ENCODE measurements at places on chromosomes 1 and 21.

DNA sequence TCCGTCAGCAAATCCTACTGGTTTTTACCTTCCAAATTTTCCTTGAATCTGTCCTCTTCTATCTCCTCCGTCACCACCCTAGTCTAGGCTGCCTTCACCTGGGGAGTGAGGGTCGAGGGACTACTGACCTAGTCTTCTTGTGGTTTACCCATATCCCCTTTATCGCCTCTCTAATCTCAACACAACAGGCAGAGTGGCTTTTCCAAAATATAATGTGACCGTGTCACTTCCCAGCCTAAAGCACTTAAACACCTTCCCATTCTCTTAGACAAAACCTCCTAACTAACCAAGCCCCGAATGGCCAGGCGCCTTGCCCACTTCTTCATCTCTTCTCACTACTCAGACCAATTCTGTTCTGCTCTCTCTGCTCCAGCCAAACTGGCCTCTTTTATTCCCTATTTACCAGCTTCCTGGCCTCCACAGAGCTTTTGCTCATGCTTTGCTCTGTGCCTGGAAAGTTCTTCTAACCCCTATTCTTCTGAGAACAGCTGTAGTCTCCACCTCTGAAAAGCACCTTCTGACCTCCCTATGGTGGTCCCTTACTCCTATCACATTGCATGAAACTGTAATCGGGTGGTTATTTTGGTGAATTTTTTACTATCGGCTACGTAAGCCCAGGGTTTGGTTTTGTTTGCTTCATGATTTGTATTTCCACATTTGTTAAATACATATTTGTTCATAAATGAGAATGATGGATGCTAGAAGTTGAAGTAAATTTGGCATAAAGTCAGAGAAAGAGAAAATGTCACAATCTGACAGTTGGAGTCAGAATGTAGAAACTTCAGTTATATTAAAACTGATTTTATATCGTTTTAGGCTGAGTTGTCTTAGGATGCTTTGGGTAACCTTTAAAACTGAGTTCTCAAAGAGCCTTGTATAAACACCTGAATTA lies 1.2 kb upstream of the NBPF1 start:
- no peak for DNase-seq

- DNase-seq = no peak
Observed at GRCh38 chr1:8465013-8465412, 147.1 kb downstream of the SLC45A1 start.

DNA sequence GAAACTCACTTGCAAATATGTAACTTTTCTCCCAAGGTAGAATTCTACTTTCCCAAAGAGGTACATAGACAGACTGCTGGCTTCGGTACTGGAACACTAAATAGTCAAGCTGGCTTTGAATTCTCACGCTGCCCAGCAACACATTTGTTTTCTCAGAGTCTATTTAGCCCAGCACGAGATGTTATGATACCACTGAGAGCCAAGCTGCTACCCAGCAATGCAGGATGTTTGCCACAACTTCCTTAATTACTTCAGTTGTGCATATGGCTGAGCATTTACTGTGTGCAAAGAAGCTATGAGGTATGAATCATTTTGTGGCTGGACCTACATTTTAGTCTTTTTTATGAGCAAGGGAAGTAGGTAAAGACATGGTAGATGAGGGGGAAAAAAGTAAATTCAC lies 793.2 kb downstream of the PLA2G4A start:
- no peak for DNase-seq

GRCh38 chr1:227738820-227739219 lies 3.6 kb downstream of the SNAP47 start:
- DNase-seq = no peak

DNA sequence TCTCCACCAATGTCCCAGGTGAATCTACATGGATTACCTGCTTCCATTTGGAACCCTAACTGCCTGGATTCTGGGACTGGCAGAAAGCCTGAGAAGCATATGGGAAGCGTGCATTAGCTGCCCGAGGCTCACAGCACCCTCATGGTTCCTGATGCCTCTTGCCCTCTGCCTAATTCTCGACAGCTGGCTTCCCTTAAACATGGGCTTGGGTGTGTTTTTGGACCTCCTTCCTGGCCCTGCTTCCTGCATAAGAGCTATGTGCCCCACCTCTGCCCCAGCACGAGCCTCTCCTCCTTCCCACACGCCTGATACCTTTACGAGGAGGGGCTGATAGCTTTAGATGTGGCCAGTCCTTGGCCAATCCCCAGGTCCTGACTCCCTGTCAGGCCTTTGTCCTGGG lies 152.4 kb upstream of the HMGB4 start:
- DNase-seq = no peak

DNA sequence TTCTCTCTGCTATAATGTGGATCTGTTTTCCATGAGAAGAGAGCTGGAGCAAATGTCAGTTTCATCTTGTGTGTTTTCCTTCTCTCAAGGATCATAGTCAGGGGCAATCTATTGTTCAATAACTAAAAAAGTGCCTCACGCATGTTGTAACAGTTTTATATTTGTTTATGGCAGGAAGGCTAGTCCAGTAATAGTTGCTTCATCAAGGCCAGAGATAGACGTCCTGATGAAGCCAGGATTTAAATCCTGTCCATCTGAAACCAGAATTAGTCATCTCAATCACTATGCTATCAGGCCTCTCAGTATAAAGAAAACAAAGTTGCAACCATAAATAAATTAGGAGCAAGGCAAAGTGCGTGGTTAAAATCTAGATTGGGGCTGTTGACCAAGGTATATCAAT lies 30.2 kb upstream of the DUSP10 start:
- DNase-seq = no peak

DNA sequence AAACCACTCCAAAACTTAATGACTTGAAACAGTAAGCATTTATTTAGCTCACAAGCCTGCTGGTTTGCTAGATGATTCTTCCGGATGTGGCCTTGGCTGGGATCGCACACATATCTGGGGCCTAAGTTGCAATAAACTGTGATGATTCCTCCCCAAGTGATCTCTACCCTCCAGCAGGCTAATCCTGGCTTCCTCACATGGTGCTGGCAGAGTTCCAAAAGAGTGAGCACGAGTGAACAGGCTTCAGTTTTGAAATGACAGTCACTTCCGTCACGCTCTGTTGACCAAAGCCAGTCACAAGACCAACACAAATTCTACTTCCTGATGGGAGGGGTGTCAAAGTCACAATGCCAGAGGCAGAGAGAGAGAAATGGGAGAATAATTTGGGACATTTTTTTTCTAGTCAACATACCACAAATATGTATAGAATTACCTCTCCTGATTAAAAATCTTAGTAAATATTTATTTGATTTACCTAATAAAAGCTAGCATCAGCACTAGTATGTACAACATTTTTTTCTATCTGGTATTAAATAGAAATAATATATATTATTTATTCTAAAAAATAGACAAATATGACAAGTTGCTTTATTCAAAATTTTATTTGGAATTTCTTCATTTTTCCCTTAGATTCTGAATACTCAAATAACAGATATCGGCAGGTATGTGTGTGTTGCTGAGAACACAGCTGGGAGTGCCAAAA lies 292.7 kb downstream of the TPR start:
- peak; percentile 69 for DNase-seq

GRCh38 chr1:171590022-171590421 lies 32.0 kb upstream of the MYOCOS start:
- no peak for DNase-seq

DNA sequence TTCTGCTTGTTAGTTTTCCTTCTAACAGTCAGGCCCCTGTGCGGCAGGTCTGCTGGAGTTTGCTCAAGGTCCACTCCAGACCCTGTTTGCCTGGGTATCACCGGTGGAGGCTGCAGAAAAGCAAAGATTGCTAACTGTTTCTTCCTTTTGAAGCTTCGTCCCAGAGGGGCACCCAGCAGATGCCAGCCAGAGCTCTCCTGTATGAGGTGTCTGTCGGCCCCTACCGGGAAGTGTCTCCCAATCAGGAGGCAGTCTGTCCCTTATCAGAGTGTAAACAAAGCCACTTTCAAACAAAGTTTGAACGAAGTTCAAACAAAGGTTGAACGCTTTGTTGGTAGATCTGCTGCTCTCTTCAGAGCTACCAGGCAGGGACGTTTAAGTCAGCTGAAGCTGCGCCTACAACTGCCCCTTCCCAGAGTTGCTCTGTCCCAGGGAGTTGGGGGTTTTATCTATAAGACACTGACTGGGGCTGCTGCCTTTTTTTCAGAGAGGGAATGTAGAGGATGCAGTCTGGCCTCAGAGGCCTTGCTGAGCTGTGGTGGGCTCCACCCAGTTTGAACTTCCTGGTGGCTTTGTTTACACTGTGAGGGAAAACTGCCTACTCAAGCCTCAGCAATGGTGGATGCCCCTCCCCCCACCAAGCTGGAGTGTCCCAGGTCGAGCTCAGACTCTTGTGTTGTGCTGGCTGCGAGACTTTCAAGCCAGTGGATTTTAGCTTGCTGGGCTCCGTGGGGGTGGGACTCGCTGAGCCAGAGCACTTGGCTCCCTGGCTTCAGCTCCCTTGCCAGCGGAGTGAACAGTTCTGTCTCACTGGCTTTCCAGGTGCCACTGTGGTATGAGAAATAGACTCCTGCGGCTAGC lies 401.8 kb downstream of the SRGAP2C start:
- DNase-seq = no peak

DNA sequence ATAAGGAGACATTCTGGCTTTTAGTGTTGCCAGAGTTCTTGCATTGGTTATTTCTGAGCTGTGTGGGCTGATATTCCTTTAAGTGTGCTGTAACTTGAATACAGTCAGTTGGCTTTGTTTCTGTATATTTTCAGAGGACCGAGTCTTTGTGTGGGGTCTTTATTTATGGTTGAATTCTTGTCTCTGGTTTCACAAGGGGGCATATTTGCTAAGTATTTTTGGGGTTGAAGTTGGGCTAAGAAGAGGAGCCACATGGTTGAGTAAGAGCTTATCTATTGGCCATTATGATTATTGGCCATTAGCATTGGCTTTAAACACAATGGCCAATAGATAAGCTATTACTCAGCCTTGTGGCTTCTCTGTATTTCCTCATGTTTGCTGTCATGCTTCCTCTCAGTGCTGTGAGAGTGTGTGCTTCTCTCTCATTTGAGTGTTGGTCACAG lies 26.3 kb upstream of the PTGFR start:
- no peak for DNase-seq

DNA sequence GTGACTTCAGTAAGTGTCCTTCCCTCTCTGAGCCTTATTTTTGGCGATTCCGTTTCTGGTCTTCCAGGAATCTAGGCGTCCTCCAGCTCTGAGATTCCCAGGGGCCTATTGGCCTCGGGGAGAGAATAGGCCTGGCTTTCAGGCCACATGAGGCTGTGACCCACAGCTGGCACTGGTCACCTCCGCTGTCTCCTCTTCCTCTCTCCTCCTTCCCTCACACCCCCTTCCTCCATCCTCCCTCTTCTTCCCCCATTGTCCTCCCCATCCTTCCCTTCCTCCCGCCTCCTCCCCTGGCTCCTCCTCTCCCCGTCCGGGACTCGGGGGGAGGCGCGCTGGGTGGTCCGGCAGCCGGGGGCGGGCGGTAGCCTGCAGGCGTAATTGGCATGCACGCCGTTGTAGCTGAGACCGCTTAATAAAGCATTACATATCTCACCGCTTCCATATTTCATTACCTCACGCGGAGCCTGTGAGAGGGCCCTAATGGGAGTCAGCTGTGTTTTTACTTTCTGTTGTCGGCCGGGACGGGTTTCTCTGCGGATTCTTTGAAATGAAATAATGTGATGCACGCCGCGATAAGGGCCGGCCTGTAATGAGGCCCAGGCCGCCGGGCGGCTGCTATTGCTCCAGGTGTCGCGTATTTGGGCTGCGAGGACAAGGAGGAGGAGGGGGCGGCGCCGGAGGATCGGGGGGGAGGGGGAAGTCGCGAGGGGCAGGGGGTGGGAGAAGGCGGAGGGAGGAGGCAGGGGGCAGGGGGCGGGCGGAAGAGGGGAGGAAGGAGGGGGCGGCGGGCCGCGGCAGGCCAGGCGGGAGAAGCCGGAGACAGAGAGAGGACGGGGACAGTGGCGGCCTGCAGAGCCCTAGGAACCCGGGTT lies 95.3 kb downstream of the FOXD2 start:
- DNase-seq = peak; percentile 91

DNA sequence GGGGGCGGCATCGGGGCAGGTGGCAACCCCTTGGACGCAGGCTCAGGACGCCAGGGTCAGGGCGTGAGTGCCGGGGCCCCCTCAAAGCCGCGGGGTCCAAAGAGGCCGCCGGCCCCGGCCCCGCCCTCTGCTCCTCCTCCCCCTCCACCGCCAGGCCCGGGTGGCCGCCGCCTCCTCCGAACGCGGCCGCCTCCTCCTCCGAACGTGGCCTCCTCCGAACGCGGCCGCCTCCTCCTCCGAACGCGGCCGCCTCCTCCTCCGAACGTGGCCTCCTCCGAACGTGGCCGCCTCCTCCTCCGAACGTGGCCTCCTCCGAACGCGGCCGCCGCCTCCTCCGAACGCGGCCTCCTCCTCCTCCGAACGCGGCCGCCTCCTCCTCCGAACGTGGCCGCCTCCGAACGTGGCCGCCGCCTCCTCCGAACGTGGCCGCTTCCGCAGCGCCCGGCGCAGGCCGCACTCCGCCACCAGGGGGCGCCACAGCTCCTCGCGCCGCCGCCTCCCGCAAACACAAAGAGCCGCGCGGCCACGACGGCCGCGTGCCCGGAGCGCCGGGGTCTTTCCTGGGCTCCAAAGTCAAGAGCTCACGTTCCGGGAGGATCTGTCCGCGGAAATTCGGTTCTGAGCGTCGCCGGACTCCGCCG lies 19.3 kb upstream of the SAMD11 start:
- DNase-seq = peak; percentile 97

- DNase-seq = peak; percentile 20
Observed at GRCh38 chr1:172742599-172743500, 83.9 kb downstream of the FASLG start.

- peak; percentile 98 for DNase-seq
Observed at GRCh38 chr1:27489973-27490741, at the start of gene WASF2. WASF2 (minus strand) TSS chr1:27490167; CDS start chr1:27428890, 61,277 bp downstream.

DNA sequence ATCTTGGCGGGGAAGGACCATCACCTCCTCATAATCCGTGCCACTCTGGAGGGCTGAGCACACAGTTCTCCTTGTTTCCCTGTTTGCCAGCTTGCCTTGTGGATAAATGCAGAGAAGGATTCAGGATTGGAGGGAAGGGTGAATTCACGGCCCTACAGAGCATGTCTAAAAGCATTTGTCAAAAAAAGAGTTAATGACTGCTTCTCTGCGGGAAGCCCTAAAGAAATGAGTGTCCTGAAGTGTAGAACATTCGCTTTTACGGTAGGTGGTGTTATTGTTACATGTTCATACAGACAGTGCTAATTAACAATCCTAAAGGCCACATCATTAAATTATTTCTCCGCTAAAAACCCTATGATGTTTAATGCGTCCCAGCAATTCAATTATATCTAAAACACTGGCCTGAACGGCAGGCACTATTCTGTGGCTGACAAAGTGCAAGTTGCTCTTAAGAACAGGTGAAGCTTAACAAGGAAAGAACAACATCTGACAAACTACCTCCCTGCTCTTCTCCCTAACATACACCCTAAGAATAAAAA lies 112.3 kb upstream of the NFIA start:
- DNase-seq = peak; percentile 77

DNA sequence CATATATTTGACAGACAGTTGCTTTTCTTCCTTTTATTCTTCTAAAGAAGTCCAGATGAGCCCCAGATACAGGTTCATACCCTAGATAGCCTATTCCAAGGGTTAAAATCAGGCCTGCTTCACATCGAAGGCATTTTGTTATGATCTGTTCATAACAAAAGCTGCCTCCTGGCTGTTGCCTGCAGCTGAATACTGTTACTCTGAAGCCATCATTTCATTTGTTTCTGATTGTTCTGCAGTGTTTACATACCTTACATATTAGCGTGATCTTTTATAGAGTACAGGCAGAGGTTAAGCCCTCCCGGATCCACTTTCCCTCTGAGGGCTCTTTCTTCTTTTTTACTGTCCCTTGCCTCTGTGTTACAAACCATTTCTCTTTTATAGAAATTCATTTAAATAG lies 219.0 kb upstream of the HOOK1 start:
- DNase-seq = no peak

- DNase-seq = no peak
Observed at GRCh38 chr1:28447679-28448078, 58.2 kb upstream of the RCC1 start.
